ENCODE measurements at places on chromosomes 4 and X.

- DNase-seq = no peak
Observed at GRCh38 chrX:101252634-101253033, 33.0 kb downstream of the DRP2 start.

DNA sequence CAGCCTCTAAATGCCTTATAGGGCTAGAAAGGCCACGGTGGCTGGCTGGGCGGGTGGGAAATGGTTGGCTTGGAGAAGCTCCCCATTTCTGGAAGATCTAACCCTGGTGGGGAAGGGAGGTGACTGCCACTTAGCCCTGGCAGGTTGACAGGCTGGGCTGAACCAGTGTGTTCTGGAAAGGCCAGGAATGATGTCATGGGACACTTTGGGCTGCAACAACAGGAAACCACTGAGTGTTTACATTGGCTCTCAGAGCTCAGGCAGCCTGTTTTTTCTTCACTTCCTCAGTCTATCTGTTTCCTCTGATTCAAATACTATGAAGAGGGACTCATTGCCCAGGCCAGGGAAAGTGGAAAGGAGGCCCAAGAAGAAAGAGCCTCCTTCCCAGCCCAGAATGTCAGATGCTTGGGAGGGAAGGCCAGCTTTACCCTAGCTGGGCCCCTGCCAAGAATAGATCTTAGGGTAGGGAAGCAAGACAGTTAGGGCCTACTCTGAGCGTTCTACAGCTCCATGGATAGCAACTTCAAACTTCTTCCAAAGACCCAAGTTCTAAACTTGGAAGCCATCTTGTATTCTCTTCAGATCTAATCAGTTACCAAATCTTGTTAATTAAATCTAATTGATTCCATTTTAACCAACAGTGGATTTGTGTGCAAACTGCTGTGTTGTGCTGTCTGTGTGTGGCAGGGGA, 65.8 kb upstream of the MSN start:
- no peak for DNase-seq

DNA sequence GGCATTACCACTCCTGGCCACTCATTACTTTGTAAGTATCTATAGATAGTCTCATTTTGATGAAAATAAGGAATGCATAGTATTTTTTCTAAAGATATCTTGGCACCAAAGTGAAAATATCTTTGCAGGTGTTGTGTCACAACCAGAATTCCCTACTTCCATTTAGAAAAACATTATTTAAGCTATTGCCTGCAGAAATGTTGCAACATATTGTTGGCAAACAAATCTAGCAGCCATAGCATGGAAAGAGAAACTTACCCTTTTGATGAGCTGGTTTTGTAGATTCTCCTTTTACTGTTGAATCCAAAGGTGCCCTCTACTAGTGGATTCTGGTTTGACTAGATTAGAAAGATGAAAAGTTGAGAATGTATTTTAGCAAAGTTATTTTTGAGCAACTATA, 138.8 kb downstream of the AREG start:
- no peak for DNase-seq

- no peak for DNase-seq
Observed at GRCh38 chr4:53380221-53380620, 2.8 kb downstream of the FIP1L1 start.

DNA sequence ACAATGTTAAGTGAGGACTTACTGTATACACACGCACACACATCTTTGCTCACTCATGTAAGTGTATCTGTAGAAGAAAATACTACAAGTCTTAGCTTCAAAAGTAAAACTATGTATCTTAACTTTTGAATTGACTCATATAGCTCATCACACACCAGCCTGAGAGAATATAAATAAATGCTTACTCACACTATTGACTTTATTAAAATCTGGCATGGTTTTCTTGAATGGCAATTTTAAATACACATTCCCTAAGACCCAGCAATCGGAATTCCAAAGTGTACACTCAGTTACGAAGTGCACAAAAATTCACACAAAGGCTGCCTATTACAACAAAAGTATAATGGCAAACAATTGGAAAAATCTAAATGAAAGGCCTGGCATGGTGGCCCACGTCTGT, 2.0 kb downstream of the ERCC6L start:
- no peak for DNase-seq

- no peak for DNase-seq
Observed at GRCh38 chr4:77344001-77344400, 187.0 kb downstream of the CCNG2 start.

- no peak for DNase-seq
Observed at GRCh38 chrX:132651421-132652086, 162.7 kb upstream of the MBNL3 start.

DNA sequence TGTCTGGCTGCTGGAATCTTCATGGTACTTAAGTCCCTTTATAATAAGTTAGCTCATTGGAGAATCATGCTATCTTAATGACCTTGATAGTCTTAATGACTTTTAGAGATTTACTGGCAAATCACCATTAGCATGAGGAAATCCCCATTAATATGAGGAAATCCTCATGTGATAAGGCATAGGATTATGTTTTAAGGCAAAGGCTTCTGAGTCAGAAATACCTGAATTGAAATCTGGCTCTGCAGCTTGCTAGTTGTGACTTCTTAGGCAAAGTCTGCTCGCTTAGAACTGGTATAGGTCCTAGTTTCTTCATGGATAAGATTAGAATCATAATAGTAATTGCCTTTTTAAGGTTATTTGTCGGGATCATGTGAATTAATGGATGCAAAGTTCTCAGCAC, 190.2 kb upstream of the BANK1 start:
- no peak for DNase-seq

DNA sequence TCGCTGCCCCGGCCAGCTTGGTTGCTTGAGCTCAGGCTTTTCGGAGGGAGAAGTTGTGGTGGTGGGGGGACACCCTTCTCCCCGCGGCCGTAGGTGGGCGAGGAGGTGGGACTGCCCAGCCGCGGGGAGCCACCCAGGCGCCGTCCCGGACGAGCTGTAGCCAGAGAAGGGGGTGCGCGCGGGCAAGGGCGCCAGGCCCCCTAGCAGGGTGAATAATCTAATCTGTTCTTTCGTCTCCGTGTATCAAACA, 3.1 kb downstream of the MID1IP1 start:
- no peak for DNase-seq

GRCh38 chr4:184845367-184846021, 19.7 kb upstream of the ACSL1 start:
- DNase-seq = no peak

- no peak for DNase-seq
Observed at GRCh38 chrX:15870310-15870709, 15.7 kb upstream of the AP1S2 start.

GRCh38 chr4:131091896-131092295, 1995.9 kb downstream of the C4orf33 start:
- peak; percentile 5 for DNase-seq

DNA sequence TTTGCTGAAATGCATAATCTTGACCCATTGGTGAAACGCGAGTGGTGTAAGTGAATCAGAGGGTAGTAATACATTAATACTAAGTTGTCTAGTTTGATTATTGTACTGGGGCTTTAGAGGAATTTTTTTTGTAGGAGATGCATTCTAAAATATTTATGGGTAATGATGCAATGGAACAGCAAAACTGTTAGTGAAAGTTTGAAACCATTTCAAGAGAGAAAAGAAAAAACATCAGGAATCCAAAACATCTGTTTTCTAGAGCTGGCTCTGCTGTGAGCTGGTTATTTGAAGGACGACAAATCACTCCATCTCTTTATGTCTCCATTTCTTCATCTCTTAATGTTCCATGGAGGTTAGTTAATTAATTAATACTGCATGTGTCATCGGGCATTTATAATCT, 351.9 kb upstream of the FAT1 start:
- no peak for DNase-seq

- DNase-seq = no peak
Observed at GRCh38 chr4:5337731-5338130, 286.5 kb downstream of the STK32B start.

DNA sequence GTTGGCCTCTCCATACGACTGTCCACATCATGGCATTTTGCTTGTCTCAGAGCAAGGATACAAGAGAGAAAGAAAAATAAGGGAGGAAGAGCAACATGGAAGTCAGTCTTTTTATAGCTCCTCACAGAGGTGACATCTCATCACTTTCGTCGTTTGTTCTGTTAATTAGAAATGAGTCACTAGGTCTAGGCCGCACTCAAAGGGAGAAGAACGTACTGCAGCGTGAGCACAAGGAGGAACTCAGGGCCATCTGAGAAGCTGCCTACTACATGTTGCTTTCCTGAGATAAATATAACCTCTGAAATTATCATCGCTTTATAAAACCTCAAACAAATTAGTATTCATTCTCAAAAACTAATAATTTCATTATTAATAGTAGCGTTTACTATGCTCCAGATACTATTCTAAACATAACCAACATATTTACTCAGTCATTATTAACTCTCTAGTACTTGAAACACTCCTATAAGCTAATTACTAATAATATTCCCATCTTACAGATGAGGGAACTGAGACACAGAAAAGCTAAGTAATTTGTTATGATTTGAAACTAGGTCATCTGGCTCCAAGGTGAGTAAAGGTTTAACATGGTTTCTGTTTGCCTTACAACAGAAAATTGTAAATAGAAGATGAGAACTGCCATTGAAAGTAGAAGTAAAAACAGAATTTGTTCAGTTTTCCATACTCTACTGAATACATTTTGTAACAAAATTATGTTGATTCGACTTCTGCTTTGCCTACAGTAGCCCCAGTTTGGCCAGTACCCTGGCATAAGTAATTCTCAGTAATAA, 213.2 kb upstream of the UGT8 start:
- DNase-seq = no peak

GRCh38 chrX:153657161-153657560, 10.2 kb downstream of the DUSP9 start:
- DNase-seq = no peak

GRCh38 chr4:47194036-47194737, 162.8 kb downstream of the GABRB1 start:
- no peak for DNase-seq

GRCh38 chr4:90245837-90246236, 118.6 kb downstream of the CCSER1 start:
- DNase-seq = no peak
